Urothelium cell line (cell line): ENCODE measurements at places on chromosomes 6 and 20.

DNA sequence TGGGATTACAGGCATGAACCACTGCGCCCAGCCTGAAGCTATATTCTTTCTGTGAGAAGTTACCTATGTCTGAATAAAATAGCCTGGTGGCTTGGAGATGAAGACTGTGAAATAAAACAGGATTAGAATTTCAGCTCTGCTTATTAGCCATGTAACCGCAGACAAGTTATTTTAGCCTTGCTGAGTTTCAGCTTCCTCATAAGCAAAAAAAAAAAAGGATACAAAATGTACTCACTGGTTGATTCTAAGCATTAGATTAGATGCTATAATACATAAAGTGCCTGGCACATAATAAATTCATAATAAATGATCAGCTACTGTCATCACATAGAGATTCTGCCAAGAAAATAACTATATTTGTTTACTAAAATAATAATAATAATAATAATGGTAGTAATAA, 98.8 kb downstream of the EPB41L2 start:
- no peak for DNase-seq

- no peak for DNase-seq
Observed at GRCh38 chr6:33967265-33967767, 163.5 kb upstream of the MLN start.

- DNase-seq, result no peak
Observed at GRCh38 chr6:89162047-89162371, 16.2 kb downstream of the PM20D2 start.

GRCh38 chr6:106747139-106747538, 117.8 kb downstream of the QRSL1 start:
- DNase-seq, result no peak

DNA sequence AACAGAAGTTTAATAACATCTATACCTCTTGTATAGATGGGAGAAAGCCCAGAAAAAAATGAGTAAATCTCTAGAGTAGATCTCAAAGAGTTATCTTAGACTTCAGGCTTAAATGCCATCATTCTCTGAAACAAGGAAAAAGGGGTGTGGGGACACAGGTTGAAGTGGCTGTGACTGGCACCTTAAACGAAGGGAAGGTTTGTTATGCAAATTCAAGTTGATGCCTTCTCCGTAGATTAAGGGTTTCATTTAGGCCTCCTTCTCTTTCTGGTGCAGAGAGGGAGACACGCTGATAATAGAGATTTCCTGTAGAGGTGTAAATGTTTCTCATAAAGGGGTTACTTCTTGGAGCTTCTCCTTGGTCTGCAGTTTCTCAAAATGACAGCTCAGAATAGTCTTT, 252.1 kb downstream of the CD83 start:
- DNase-seq, result no peak

DNA sequence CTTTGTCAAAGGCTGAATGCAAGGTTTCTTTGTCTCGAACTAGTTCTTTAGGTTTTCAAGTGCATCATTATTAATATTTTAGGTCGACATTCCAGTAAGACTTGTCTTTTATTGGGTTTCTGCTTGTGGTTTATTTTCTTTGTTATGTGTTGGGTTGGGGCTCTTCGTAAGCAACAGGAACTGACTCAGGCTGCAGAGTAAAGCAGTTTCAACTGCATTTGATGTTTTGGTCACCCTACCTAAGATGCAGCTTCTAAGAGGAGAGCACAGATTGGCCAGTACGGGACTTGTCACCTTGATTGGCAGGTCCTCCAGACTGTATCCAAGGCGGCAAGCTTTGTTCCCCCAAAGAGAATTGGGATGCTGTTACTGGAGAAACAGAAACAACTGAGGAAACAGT, 149.5 kb upstream of the SULF2 start:
- peak; percentile 55 for DNase-seq

GRCh38 chr20:59733351-59733750, 129.0 kb downstream of the PHACTR3 start:
- DNase-seq, result no peak

- DNase-seq, result no peak
Observed at GRCh38 chr6:52010145-52010544, 77.3 kb downstream of the PKHD1 start.

- no peak for DNase-seq
Observed at GRCh38 chr6:69584913-69585729, 211.7 kb downstream of the LMBRD1 start.

GRCh38 chr20:38855356-38855755, 49.9 kb downstream of the PPP1R16B start:
- no peak for DNase-seq

- peak; percentile 54 for DNase-seq
Observed at GRCh38 chr6:159727717-159728445, 575 bp downstream of the WTAP start.

DNA sequence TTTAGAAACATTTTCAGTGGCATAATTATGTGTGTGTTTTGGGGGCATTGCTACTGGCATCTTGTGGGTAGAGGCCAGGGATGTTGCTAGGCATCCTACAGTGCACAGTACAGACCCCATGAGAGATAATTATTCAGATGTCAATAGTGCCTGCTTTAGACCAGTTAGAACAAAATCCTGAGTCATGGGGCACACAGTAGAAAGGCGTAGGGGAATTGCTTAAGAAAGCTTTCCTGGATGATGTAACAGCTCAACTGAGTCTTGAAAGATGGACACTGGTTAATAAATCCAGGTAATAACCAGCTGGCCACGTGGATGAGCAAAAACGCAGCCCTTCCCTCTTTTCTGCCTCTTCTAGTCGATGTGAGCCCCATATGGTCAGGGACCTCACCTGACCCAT, 51.1 kb downstream of the KCNB1 start:
- no peak for DNase-seq

DNA sequence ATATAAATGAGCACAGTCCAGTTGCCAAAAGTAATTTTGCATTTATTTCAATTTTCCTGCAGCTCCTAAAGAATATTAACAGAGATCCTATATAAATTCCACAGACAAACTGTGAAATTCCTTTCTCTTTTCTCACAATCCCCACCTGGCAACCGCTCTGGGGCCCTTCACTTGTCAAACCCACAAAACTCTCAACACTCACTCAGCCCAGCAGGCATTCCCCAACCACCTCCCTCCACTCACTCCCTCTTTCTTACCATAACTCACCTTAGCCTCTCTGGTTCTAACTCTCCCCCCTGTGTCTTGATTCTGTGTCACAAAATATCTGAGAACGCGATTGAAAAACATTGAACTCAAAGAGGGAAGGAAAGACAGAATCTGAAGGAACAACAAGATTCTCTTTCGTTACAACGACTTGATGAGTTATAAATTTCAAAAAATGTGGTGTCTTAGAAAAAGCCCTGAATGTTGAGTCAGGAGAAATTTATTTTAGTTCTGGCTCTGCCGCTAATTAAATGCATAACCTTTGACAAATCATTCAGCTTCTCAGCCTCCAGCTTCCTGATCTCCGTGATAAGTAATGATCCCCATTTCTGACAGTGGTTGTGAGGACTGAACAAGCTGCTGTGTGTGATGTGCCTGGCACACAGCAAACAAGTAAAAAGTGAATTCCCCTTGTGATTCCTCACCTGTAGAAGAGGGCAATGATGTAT, 87.9 kb downstream of the UNC5CL start:
- peak; percentile 80 for DNase-seq

GRCh38 chr6:26199773-26200764, 112.8 kb downstream of the HFE start:
- no peak for DNase-seq

DNA sequence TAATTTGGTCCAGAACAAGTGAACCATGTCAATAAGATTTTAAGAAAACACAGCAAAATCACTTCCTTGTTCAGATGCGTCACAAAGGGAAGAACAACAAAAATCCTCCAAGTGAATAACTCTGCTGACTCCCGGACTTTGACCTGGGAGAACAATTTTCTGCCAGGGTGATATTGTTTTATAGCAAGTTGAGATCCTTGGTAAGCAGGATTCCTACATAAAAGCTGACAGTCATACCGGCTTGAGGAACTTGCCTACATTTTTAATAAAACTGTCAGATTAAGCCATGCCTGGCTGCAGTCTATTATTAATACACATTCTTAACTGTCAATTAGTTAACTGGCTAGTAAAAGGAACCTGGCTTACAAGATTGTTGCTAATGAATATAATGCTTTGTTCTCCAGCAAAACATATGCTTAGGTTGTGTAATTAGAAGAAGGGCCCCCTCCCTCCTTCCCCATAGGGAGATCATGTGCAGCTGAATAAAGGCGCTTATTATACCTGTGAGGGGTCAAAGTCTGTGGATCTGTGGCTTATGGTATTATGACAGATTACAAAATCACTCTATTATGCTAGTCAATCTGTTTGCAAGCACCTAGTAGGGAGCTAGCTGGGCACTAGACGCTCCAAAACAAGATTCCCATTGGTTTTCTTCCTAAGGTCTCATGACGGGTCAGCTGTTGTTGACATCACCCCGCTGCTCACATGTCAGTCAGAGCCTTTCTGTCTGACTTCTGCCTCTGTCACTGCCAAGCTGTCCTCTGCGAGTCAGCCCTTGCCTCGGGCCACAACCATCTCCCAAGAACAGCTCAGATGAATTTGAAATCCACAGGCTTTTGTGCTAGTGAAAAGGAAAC, 44.6 kb upstream of the SEC63 start:
- no peak for DNase-seq

DNA sequence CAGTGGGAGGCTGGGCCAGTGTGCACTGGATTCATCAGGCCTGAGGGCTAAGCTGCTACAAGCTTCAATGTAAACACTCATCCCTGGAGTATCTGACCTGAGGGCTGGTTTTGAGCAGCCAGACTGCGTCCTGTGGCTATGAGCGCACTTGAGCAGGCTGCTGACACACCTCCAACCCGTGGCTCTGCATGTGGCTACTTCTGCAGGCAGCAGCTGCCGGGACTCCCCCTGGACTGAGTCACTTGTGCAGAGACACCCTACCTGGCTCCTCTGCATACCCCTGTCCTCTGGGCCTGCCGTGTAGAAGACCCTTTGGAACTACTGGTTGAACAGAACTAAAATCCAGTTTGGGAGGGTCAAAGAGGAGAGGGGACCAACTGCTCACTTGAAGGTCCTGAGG, 172.0 kb downstream of the SCP2D1 start:
- no peak for DNase-seq

GRCh38 chr20:1930165-1930564, 35.0 kb downstream of the SIRPA start:
- DNase-seq, result no peak

DNA sequence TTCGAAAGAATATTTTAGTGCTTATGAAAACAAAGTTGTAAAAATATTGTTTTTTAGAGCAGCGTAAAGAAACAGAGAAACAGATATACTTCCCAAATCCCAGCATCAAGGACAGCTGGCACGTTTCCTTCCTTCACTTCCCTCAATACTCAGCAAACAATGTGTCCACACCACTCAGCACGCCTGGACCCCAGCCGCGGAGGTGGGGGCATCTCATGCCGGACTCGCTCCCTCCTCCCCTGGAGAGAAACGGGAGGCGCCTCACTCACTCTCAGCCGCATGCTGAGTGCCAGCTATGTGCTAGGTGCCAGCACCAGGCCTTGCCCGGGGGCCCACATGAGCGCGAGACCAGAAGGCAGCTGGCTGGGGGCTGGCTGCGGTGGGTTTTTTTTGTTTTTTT, 34.7 kb downstream of the SLC2A4RG start:
- DNase-seq, result no peak

DNA sequence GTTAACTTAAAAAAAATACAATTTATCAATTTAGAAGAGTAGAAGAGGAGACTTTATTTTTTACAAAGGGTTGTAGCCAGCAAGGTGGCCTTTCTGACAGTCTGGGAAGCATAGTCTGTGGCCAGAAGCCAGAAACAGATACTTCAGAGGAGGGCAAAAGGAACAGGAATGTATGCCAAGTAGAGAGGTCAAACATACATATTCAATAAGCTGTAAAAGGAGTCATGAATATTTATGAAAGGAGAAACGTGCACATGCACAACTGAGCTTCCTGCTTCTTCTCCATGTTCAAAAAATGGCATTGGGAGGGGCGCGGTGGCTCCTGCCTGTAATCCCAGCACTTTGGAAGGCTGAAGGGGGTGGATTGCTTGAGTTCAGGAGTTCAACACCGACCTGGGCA, 43.9 kb upstream of the FAM184A start:
- DNase-seq, result no peak

- DNase-seq, result no peak
Observed at GRCh38 chr6:77383026-77383425, 80.3 kb downstream of the HTR1B start.

- no peak for DNase-seq
Observed at GRCh38 chr6:149904661-149905370, 6.9 kb upstream of the RAET1E start.

DNA sequence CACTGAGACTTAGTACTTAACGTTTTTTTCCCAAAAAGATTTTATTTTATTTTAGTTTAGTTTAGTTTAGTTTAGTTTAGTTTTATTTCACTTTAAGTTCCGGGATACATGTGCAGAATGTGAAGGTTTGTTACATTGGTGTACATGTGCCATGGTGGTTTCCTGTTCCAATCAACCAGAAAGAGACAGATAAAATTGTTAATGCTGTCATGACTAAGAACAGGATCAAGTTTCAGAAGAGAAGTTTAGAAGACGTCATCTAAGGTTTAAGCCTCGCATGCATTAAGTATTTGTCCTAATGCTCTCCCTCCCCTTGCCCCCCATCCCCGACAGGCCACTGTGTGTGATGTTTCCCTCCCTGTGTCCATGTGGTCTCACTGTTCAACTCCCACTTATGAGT, 540.0 kb downstream of the KHDRBS2 start:
- no peak for DNase-seq

DNA sequence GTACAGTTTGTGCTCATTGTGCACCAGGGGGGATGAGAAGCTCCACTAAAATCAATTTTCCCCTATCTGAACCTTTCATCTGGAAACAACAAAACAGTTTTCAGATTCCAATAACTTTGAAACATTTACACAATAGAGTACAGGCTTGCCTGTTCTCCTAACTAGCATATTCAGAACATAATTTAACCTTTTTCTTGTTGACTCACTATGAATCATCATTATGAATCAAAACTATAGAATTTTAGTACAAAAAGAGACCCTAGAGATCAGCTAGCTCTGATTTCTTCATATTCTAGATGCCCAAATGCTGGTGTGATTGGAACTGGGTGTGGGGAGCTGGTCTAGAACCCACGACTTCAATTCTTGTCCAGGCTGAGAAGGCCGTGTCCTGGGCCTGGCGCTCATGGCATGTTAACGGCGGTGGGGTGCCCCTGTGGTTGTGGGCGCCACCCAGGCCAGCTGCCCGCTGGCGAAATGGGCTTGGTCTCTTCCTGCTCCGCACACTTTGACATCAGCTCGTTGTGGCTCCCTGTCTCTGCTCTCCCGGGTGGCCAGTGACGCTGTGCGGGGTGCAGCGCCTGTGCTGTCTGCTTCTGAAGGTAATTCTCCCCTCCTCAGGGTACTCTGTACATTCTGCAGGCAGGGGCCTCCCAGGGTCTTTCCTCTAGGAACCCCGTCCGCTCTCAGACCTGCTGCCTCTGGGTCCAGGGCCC, 29.9 kb upstream of the AGPAT4 start:
- no peak for DNase-seq

DNA sequence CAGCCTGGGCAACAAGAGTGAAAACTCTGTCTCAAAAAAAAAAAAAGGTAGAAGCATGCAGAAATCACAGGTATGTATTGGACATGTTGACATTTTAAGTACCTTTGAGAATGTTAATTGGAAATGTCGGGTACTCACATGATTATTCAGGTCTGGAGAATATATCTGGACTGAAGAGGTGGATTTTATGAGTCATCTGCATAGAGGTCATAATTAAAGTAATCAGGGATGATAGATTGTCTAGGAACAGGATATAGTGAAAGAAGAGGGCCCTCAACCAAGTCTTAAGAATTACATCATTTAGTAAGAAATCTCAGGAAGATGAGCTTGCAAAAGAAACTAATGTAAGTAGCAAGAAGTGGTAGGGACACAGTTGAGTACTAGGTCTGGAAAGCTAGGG, 212.5 kb downstream of the UTRN start:
- DNase-seq, result no peak
